ENCODE measurements at places on chromosomes 5 and 9. TPM values are rescaled to one million over a fixed set of nuclear protein-coding genes. Genes with fewer than 3 reads are reported as not detected.

S100Z gene
- total RNA-seq: not detected

GRM6 gene
- not detected for total RNA-seq

LRRC70 gene
- total RNA-seq: 0.32 TPM

ZNF454 gene
- 0.16 TPM for total RNA-seq

RNF180 gene
- total RNA-seq: 8.9 TPM

- peak; percentile 66 for DNase-seq
- H3K27me3 ChIP-seq: no peaks in the 10 kb centered on the region
- peak overlapping the region; percentile 58 for H3K27ac ChIP-seq
- peaks cover 30% of the 10 kb centered on the region for H3K4me1 ChIP-seq
- H3K4me3 ChIP-seq: no peak overlapping the region
These were observed 102.4 kb downstream of the CDK5RAP2 start for GRCh38 chr9:120477534-120478001.

GRCh38 chr5:111583758-111584203 lies 71.4 kb upstream of the STARD4 start:
- no peaks in the 10 kb centered on the region for H3K27me3 ChIP-seq
- H3K4me3 ChIP-seq: no peak overlapping the region
- no peaks in the 10 kb centered on the region for H3K4me1 ChIP-seq
- H3K27ac ChIP-seq: no peak overlapping the region

DNA sequence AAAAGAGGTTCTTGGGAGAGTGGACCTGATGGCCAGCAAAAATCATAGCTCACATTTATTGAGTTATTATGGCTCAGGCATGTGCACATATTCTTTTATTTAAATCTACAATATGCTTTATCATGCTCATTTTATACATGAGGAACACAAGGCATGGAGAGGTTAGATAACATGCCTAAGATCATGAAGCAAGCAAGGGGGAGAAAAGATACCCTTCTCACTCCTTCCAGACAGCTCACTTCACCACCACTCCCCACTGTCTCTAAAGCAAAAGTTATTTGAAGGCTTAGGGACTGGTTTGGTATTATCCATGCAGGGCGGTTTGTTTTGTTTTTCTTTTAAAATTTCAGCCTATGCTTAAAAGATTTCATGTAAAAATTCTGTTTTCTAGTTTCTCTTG lies 59.0 kb upstream of the PDE8B start:
- no peaks in the 10 kb centered on the region for H3K36me3 ChIP-seq
- no peak for DNase-seq
- no peaks in the 10 kb centered on the region for H3K4me1 ChIP-seq
- H3K27me3 ChIP-seq: no peaks in the 10 kb centered on the region
- no peak overlapping the region for H3K4me3 ChIP-seq

GRCh38 chr9:38298904-38299303 lies 93.6 kb upstream of the ALDH1B1 start:
- H3K4me1 ChIP-seq: peaks cover 18% of the 10 kb centered on the region
- H3K4me3 ChIP-seq: no peak overlapping the region
- DNase-seq: no peak
- no peaks in the 10 kb centered on the region for H3K36me3 ChIP-seq
- H3K27ac ChIP-seq: no peak overlapping the region
- no peaks in the 10 kb centered on the region for H3K27me3 ChIP-seq

DNA sequence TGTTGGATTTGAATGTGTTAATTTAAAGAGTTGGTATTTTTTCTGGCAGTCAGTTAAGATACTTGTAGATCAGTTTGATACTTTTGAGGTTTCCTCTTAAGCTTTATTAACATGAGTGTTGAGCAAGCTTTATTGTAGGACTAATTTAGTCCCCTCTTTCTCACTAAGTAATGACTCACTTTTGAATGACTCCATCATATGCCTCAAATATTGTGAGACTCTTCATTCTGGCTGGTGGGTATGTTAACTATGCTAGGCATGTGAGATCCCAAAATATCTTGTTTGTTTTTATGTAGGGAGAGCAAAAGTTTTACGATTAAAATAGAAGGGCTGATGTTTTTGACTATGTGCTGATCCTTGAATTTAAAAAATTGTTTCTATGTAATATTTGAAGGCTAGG lies 355.7 kb downstream of the IZUMO3 start:
- no peaks in the 10 kb centered on the region for H3K27me3 ChIP-seq
- no peaks in the 10 kb centered on the region for H3K36me3 ChIP-seq
- H3K4me1 ChIP-seq: no peaks in the 10 kb centered on the region

DNA sequence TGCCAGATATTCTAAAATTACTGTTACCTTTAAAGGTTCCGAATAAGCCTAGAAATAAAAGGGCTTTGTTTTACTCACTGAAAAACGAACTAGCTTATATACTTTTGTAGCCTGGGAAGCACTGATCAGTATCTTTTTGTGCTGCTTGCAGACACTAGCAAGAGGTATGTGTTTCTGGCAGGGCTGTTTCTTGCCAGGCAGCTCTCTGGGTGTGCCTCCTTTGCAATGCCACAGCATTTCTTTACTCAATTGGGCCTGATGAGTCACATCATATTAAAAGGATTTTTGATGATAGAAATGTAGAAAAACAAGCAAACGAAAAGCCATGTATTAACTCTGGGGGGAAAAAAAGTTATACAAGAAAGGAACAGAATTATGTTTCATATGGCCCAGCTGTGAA lies 35.6 kb downstream of the CD180 start:
- peaks cover 91% of the 10 kb centered on the region for H3K36me3 ChIP-seq
- H3K27ac ChIP-seq: no peak overlapping the region
- DNase-seq: no peak
- no peaks in the 10 kb centered on the region for H3K4me1 ChIP-seq
- H3K27me3 ChIP-seq: no peaks in the 10 kb centered on the region

- no peaks in the 10 kb centered on the region for H3K27me3 ChIP-seq
- no peaks in the 10 kb centered on the region for H3K36me3 ChIP-seq
- no peaks in the 10 kb centered on the region for H3K4me1 ChIP-seq
- no peak overlapping the region for H3K4me3 ChIP-seq
These were observed 25.9 kb downstream of the GALNT12 start for GRCh38 chr9:98833090-98833956.

DNA sequence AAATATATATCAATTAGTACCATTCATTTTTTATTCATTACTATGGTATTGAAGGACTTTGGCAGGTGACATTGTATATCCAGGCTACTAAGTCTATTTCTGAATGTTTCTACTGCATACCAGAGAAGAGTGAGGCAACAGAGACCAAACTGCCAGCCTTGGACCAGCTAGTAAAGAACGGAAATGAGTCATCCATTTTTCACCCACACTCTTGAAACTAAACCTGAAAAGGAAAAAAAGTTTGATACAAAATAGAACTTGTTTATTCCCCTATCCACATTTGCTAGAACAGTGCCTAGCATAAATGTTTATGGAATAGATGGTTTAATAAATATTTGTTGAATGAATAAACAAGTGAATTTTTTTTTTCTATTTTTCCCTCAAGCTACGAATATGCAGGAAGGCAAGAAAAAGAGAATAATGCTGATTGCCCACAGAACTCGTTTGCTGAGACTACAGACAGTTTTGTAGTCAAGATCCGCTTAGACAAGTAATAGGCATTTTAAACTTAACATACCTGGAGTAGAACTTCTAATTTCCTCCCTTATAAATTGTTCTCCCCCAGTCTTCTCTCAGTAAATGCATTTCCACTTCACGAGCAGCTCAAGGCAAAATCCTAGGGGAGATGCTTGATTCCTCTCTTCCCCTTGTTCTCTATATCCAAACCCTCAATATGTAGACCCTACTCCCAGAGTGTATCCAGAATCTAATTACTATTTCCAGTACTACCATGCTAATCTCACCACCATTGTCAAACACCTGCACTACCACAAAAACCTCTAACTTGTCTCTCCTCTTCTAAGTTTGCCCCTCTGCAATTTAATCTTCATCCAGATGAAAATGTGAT lies 146.2 kb upstream of the RASA1 start:
- H3K4me1 ChIP-seq: no peaks in the 10 kb centered on the region
- no peak overlapping the region for H3K27ac ChIP-seq
- no peak overlapping the region for H3K4me3 ChIP-seq
- H3K27me3 ChIP-seq: no peaks in the 10 kb centered on the region

- no peaks in the 10 kb centered on the region for H3K27me3 ChIP-seq
- H3K27ac ChIP-seq: no peak overlapping the region
- H3K36me3 ChIP-seq: no peaks in the 10 kb centered on the region
- H3K4me1 ChIP-seq: no peaks in the 10 kb centered on the region
These were observed 30.2 kb downstream of the BRINP1 start for GRCh38 chr9:119339056-119339455.

DNA sequence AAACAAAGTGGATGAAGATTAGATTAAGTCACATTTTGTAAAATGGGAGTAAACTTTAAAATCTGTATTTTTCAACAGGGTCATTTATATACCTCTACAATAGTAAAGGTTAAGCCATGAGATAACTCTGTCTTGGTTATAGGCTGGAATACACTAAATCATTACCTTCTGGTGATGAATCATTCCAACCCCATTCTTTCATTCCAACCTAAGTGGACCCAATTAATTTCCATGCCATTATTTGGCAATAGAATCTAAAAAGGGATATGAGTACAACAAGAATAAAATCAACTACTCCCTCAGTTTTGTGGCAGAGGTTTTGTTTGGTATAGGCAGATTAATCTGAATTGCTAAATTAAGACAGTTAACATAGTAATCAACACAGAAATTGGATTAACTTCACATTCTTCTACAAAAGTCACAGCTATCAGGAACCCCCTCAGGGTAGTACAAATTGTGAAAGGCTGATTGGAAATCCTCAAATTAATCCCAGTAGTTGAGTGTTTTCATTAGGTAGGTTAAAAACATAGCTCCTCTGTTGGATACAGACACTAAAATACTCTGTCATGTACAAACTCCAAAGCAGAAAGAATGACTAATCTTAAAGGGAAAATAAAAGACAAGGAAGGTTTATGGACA lies 54.2 kb downstream of the ELAVL2 start:
- H3K4me3 ChIP-seq: no peak overlapping the region
- H3K4me1 ChIP-seq: peaks cover under 1% of the 10 kb centered on the region
- no peaks in the 10 kb centered on the region for H3K27me3 ChIP-seq
- H3K27ac ChIP-seq: no peak overlapping the region

GRCh38 chr9:100865648-100866047 lies 162.9 kb upstream of the PLPPR1 start:
- H3K4me1 ChIP-seq: no peaks in the 10 kb centered on the region
- no peaks in the 10 kb centered on the region for H3K27me3 ChIP-seq
- H3K27ac ChIP-seq: no peak overlapping the region
- no peak overlapping the region for H3K4me3 ChIP-seq
- no peak for DNase-seq
- no peaks in the 10 kb centered on the region for H3K36me3 ChIP-seq

DNA sequence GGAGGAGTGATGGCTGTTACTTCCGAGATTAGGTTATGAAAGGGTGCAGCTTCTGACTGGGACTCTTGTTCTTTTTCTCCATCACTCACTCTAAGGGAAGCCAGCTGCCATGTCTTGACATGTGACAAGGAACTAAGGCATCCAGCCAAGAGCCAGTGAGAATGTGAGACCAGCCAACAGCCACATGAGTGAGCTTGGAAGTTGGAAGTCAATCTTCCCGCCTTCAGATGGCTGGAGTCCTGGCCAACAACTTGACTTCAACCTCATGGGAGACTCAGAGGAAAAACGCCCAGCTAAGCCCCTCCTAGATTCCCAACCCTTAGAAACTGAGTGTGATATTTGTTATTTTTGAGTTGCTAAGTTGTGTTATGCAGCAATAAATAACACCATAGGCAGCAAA lies 201.1 kb downstream of the SNX18 start:
- no peak overlapping the region for H3K4me3 ChIP-seq
- H3K36me3 ChIP-seq: no peaks in the 10 kb centered on the region
- no peaks in the 10 kb centered on the region for H3K4me1 ChIP-seq
- H3K27ac ChIP-seq: no peak overlapping the region
- H3K27me3 ChIP-seq: no peaks in the 10 kb centered on the region

GRCh38 chr5:16690243-16690852 lies 73.6 kb upstream of the RETREG1 start:
- no peak overlapping the region for H3K27ac ChIP-seq
- H3K36me3 ChIP-seq: no peaks in the 10 kb centered on the region
- no peak for DNase-seq
- no peak overlapping the region for H3K4me3 ChIP-seq
- no peaks in the 10 kb centered on the region for H3K4me1 ChIP-seq

DNA sequence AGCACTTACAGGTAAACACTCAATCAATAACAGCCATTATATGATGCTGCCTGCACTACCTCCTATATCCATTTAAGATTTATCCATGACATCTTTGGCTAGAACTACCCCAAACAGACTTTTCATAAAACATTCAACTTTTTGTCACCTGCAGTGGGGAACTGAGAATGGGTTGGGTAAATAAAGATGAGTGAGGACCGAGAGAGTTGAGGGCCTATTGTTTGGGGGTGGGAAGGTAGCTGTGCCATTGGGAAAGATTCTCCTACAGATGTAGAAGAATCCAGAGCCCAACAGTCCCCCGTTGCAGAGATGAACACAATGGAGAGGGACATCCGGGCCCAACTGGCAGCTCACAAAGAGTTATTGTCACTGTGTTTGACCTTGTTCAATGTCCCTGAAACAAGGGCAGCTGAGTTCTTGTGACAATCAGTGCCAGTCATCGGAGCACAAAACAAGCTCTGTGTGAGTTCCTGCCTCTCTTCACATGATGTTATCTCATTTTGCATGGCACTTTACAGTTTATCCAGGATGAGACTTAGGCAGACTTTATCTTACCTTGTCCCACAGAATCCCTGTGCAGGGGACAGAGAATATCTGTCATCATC lies 11.5 kb upstream of the SLC31A2 start:
- no peak overlapping the region for H3K27ac ChIP-seq
- no peak for DNase-seq
- H3K27me3 ChIP-seq: no peaks in the 10 kb centered on the region
- no peak overlapping the region for H3K4me3 ChIP-seq
- no peaks in the 10 kb centered on the region for H3K4me1 ChIP-seq
- no peaks in the 10 kb centered on the region for H3K36me3 ChIP-seq

- no peaks in the 10 kb centered on the region for H3K36me3 ChIP-seq
- H3K27ac ChIP-seq: no peak overlapping the region
- DNase-seq: no peak
- H3K27me3 ChIP-seq: no peaks in the 10 kb centered on the region
These were observed 118.8 kb downstream of the PRDM6 start for GRCh38 chr5:123207852-123208251.

DNA sequence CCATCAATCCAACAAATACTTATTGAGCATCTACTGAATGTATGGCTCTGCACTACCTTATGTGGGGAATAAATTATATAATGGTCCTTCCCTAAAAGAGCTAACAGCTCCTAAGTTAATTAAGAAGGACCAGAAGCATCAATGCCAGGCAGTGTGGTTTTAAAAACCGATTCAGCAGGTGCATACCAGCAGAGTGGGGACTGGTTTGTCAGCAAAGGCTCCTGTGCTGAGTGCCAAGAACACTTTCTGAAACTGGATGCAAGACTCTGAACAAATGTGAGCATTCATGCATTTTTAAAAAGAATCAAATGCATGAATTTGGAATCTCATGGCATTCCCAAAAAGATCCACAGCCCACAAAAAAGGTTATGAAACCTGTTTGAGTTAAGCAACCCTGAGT lies 142.2 kb downstream of the AUH start:
- peaks cover 17% of the 10 kb centered on the region for H3K4me1 ChIP-seq
- no peak for DNase-seq
- H3K36me3 ChIP-seq: peaks cover 21% of the 10 kb centered on the region
- no peaks in the 10 kb centered on the region for H3K27me3 ChIP-seq
- H3K27ac ChIP-seq: no peak overlapping the region

- H3K4me1 ChIP-seq: no peaks in the 10 kb centered on the region
- no peak for DNase-seq
- H3K36me3 ChIP-seq: peaks cover 100% of the 10 kb centered on the region
- H3K27me3 ChIP-seq: no peaks in the 10 kb centered on the region
- H3K4me3 ChIP-seq: no peak overlapping the region
These were observed 15.4 kb downstream of the IARS1 start for GRCh38 chr9:92278110-92278509.

GRCh38 chr5:125310749-125311148 lies 564.3 kb upstream of the ZNF608 start:
- DNase-seq: no peak
- H3K27me3 ChIP-seq: no peaks in the 10 kb centered on the region
- H3K4me1 ChIP-seq: no peaks in the 10 kb centered on the region

Data from psoas muscle (tissue), 8 donors.